Stimulated activated CD4-positive, alpha-beta T cell treated with anti-CD3 and anti-CD28 coated beads, Interleukin-4, amount 100 ng/mL, for 24 hours (primary cell): ENCODE measurements at places on chromosomes 3 and 15.

- DNase-seq = no peak
Measured at GRCh38 chr3:100216713-100217112, 44.1 kb upstream of the TBC1D23 start.

- no peak for DNase-seq
Measured at GRCh38 chr15:53404930-53405493, 354.5 kb downstream of the WDR72 start.

DNA sequence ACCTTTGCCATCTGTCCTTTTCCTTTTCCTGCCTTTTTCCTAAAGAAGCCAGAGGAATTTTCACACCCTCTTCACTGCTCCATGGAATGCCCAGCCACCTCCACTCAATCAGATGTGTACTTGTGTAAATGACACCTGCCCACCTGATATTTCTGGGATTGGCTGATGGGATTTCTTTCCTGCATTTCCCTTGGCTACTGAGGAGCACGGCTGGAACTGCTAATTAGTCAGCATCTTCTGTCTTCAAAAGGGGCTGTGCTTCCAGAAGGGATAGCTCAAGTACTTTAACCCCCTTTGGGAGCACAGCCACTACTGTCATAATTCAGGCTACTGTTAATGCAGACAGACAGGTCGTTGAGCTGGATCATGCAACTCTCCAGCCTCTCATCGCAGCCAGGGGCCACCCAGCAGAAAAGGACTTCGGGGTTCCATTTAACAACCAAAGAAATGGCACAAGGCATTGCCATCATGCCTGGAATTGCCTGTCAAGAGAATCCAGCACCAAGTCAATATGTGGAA lies 38.6 kb downstream of the MGLL start:
- DNase-seq = no peak

GRCh38 chr3:133882986-133883586 lies 12.6 kb downstream of the RAB6B start:
- no peak for DNase-seq

DNA sequence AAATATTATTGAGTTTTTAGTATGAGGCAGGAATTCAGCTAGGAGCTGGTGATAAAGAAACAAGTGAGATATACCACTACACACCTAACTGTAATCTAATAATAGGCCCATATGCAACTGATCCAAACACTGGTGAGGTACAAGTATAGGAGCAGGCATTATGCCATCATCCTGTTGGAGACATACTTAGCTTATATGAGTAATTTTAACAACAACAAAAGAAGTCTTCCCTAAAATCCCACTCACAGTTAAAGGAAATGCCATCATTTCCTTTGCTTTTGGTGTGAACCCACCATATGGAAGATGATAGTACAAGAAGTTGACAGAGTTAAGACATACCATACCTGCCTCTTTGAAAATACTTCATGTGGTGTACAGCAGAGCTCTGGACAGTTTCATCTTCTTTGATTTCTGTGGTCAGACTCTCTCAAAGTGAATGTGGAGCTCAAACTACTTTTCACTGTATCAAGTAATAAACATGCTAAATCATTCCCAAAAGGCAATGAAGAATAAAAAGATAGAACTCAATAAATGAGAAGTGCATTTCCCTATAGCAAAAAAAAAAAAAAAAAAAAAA lies 85.5 kb downstream of the CD200R1L start:
- no peak for DNase-seq

GRCh38 chr15:78938658-78939488 lies 6.0 kb downstream of the CTSH start:
- DNase-seq = no peak

- no peak for DNase-seq
Measured at GRCh38 chr3:190826018-190826417, 36.5 kb downstream of the GMNC start.

DNA sequence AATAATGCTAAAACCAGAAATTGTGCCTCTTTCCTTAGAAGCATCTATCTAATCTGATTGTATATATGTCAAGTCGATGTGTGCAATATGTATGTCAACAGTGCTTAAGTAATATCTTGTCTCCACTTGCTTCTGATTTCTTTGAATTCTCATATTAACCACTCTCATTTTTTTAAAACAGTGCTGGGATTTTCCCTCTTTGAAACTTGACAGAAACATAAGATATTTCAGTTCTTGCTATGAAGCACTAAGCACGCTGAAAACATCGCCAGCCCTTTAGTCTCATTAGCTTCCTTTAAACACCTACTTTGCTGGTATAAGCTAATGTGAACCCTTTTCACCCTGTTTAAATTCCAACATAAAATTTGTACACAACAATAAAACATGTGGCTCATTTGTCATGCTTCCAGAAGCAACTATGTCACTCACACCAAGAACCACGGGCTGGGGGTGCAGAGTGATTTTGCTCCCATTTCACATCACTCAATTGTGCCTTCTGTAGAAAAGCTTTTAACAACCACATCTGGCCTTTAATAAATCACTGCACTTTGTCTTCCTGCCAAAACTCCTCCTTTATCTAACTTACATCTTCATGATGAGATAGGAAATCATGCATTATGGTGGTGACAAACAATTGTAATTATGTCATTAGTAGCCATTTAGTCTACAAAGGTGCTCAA lies 185.2 kb downstream of the FOXP1 start:
- DNase-seq = peak; percentile 56

DNA sequence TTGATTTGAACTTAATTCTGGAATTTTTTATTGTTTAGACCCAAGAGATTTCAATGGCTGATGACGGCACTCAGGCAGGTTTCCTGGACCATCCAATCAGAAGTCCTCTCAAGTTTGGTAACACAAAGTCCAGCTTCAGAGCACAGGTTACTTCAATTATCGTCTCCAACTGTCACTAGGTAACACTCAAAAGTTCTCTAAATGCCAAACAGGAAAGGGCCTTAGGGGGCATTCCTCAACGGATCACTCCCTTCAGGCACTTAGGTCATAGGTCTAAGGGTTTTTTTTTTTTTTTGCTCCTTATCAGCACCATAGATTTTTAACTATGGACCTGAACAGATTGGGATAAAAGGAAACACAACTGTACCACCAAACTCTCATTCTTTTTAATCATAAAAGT lies 85.8 kb downstream of the MEIS2 start:
- DNase-seq = no peak

- DNase-seq = no peak
Measured at GRCh38 chr3:158668506-158668905, 3.9 kb downstream of the LXN start.

GRCh38 chr15:89375093-89376005 lies 40.7 kb upstream of the POLG start:
- no peak for DNase-seq

GRCh38 chr3:12413721-12414255 lies 70.5 kb upstream of the TSEN2 start:
- DNase-seq = no peak

GRCh38 chr3:197408177-197408957 lies 110.0 kb upstream of the DLG1 start:
- DNase-seq = no peak

DNA sequence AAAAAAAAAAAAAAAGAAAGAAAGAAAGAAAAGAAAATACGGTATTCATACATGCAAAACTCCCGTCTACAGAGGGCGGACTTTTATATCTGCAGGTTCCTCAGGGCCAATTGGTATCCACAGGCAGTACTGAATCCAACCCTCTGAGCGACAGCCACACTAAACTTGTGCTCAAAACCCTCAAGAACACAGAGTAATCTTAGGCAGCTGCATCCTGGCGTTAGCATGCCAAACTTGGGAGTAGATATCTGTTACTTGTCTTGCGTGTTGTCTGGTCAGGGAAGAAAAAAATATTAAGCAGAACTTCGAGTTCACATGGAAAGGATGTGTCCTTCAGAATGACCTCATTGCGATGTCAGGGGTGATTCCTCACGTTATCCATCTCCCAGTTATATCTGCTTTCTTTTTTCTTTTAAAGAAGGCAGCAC lies 12.8 kb downstream of the SNAP23 start:
- DNase-seq = no peak

- no peak for DNase-seq
Measured at GRCh38 chr3:16350597-16351318, 85.7 kb downstream of the OXNAD1 start.

DNA sequence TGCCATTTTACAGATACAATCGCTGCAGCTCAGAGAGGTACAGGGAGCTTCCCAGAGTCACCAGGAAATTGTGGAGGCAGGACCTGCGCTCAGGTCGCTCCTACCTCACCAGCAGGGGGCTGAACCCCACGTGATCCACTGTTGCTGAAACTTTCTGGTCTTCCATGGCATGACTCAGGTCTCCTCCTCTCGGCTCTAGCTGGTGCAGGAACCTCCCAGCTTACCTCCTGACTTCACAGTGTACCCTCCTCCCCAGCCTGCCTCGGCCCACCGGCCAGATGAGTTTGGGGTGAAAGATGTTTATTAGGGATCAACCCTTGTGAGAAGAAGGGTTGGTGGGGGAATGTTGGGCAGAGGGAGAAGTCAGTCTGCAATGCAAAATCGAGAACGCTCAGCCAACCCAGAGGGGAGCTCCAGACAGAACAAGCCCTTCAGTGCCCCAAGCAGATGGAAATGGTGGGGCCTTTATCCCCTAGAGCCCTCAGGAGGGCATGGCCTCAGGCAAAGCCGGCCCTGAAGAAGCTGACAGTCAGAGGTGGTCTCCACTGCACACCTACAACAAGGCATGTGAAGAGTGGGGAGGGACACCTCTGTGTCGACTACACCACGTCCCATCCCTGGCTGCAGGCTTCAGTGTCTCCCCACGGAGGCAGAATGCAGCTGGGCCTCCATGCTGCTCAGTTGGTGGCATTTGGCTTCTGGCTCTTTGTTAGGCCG lies 118.6 kb upstream of the PRR20G start:
- peak; percentile 7 for DNase-seq

GRCh38 chr3:179474480-179474879 lies 23.2 kb upstream of the GNB4 start:
- no peak for DNase-seq

GRCh38 chr15:84764989-84765388 lies 16.6 kb downstream of the ZNF592 start:
- DNase-seq = no peak

- DNase-seq = no peak
Measured at GRCh38 chr3:72355168-72355567, 493.1 kb downstream of the SHQ1 start.

DNA sequence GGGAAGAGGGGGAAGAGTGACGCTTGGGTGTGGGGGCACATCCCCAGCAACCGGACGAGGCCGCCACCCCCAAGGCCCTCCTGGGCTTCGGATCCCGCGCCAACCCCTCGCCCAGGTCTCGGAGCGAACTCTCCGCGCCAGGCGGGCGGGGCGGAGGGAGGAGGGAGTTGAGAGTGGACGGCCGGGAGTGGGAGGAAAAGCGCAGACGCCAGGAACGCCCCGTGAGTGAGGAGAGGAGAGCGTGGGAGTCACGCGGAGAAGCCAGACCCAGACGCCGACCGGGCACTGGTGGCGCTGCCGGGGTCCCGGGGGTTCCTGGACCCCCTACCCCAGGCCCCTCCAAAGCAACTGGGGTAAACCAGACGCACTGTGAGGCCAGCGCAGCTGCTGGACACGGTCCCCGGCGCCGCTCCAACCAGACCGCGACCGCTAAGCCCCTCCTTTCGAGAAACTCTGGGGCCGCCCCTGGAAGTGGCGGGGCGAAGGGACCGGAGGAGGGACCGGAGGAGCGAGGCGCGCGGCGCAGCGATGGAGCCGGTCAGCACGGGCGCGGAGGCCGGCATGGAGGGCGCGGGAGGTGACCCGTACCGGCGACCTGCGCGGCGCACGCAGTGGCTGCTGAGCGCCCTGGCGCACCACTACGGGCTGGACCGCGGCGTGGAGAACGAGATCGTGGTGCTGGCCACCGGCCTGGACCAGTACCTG lies at the start of gene EFCC1:
Gene EFCC1, plus strand, starts transcription at position 204 of the 705 bp plus-strand sequence. Its CDS starts 325 bp downstream, at position 529.
- DNase-seq = no peak

- DNase-seq = no peak
Measured at GRCh38 chr3:10952525-10952924, 40.0 kb upstream of the SLC6A1 start.

DNA sequence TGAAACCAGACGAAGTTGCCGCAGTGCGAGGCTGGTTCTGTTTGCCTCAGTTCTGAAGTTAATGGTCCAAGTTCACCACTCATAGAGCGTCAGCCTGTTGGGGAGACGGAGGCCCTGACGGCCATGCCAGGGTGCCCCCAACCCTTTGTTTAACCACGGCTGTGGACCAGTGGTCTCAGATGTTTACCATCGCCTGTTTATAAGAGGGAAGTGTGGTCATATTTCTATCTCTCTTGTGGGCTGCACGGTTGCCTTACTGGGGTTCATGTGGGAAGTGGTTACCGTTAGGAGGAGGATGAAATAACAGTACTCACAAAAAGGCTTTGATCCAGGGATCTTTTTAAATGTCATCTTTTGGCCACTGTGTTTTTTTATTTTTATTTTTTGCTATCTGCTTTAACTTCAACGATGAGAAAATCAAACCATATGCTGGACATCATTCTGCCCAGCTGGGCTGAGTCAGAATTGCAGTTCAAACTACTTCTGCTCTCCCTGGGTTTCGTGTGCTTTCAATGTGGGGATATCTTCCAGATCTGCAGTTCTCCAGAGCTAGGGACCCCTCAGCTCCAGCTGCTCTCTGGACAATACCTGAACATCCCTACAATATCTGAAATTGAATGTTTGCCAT lies 17.8 kb downstream of the SMAD3 start:
- DNase-seq = no peak

DNA sequence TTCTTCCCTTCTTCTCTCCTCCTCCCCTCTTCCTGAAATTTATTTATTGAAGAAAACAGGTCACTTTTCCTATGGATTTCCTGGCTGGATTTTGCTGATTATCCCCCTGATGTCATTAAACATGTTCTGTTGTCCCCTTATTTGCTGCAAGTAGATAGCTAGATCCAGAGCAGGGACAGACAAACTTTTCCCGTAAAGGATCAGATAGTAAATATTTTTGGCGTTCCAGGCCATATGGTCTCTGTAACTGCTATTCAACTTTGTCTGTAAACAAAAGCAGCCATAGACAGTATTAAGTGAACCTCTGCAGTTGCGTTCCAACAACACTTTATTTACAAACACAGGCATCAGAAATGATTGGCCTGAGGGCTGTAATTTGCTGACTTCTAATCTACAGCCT lies 241.3 kb downstream of the NEK10 start:
- DNase-seq = no peak

GRCh38 chr3:107848351-107848915 lies 242.4 kb downstream of the CD47 start:
- no peak for DNase-seq

- DNase-seq = peak; percentile 99
Measured at GRCh38 chr15:40893733-40894680, at the start of gene VPS18. VPS18 (plus strand) TSS chr15:40894450; CDS start chr15:40894769, 319 bp downstream.

DNA sequence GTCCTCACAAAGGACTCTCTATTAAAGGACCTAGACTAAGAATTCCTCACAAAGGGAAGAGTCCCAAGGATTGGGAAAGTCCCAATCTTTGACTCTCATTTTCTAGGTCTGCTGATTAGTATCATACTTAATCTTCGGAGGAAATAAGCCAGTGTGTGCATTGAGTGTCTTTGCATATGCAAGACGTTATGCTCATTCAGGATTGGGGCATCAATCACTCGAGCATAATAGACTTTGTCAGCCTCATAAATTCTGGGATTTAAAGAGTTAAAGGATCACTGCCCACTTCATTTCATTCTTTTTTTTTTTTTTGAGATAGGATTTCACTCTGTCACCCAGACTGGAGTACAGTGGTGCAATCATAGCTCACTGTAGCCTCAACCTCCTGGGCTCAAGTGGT lies 154.3 kb downstream of the RBPMS2 start:
- DNase-seq = no peak
